ENCODE measurements at places on chromosomes 13 and 19. TPM values are rescaled to one million over a fixed set of nuclear protein-coding genes. Genes with fewer than 3 reads are reported as not detected.

DNA sequence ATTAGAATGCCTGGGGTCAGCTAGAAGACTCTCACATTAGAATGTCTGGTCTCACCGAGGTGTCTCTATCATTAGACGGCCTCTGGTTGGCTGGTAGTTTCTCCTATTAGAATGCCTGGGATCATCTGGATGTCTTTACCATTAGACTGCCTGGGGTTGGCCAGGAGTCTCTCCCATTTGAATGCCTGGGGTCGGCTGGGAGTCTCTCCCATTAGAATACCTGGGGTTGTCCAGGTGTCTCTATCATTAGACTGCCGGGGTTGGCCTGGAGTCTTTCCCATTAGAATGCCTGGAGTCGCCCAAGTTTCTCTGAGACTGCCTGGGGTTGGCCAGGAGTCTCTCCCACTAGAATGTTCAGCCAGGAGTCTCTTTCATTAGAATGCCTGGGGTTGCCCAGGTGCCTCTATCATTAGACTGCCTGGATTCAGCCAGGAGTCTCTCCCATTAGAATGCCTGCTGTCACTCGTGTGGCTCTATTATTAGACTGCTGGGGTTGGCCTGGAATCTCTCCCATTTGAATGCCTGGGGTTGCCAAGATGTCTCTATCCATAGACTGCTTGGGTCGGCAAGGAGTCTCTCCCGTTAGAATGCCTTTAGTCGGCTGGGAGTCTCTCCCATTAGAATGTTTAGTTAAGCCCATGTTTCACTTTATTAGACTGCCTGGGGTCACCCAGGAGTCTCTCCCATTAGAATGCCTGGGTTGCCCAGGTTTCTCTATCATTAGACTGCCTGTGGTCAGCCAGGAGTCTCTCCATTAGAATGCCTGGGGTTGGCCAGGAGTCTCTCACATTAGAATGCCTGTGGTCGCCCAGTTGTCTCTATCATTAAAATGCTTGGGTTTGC is 1467.8 kb downstream of the UQCRFS1 start:
- DNase-seq, result no peak

GRCh38 chr13:59086147-59086546 is 1077.6 kb downstream of the DIAPH3 start:
- no peak for DNase-seq

- no peak for DNase-seq
Observed at GRCh38 chr13:35216131-35216530, 260.4 kb downstream of the MAB21L1 start.

- no peak for DNase-seq
Observed at GRCh38 chr19:51450730-51451307, 7.4 kb downstream of the SIGLEC8 start.

The SYCN gene
- polyA plus RNA-seq, result not detected

All from left kidney (tissue), 8 donors.